ENCODE measurements at places on chromosomes 13 and 19.

GRCh38 chr13:35835989-35836388 is 295.2 kb downstream of the DCLK1 start:
- DNase-seq, result no peak

- no peak for DNase-seq
These were observed 75.8 kb upstream of the C13orf46 start for GRCh38 chr13:114049626-114050101.

DNA sequence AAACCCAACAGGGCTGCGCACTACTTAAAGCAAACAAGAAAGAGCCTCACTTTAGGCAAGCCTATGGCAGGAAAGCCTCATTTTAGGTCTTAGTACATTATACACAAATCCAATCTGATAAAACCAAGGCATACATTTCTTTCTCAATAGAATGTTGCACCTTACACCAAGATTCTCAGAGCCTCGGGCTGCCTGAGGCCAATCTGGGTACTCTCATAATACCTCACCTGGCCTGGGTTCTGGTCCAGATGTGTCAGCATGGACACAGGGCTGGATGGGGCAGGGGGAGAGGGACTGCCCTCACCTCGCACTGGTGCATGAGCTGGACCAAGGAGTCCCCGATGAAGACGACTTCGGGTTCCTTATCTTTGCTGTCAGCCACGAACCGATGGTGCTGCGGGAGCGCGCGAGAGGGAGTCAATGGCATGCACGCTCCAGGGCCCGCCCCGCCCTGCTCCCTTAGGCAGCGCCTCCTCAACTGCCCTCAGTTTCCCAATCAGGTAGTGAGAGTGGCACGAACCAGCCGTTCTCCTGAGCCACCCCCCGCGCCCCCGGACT is at the start of gene PRR19:
TSS of gene PRR19 (plus strand) at position 487 of the 558 bp plus-strand sequence. CDS start 7,453 bp downstream, outside the sequence.
- no peak for DNase-seq

DNA sequence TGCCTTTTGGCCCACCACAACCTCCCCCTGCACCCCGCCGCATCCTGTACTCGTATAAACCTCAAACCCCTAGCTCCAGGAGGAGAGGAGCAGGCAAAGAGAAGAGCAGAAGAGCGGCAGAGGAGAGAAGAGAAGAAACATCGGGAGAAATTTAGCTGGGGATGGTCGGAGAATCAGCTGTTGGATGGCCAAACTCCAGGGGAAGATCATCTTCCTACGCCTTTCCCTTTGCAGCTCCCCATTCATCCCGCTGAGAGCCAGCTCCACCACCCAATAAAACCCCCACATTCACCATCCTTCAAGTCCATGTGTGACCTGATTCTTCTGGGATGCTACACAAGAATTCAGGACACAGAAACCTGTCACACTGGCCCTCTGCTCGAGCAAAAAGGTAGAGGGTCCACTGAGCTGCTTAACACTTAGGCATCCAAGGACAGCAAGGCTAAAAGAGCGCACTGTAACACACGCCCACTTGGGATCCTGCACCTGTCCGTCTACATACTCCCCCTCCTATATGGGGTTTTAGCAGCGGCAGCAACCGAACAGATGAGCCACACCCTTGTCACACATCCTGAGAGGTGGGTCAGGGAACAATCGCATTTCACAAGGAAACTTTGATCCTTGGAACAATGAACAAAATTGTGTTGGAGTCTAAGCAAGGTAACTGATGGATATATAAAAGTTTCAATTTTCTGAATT is 51.6 kb upstream of the MIR17HG start:
- no peak for DNase-seq

DNA sequence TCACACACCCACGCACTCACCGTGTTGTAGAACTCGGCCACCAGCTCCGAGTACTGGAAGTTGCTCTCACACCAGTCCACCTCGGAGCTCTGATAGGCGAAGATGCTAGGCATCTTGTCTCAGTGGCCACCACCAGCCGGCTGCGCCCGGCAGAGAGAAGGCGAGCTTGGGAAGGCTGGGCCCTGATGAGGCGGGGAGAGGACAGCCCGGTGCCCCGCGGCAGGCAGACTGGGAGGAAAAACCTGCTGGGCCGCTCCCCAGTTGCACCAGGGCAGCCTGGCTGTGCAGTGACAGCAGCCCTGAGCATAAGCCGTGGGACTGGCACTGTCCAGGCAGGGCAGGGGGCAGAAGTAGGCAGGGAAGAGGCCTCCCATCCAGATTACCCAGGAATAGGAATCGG is at the start of gene ACER1:
TSS of gene ACER1 (minus strand) at position 174 of the 400 bp plus-strand sequence. CDS start at position 113, 61 bp downstream.
- DNase-seq, result no peak

DNA sequence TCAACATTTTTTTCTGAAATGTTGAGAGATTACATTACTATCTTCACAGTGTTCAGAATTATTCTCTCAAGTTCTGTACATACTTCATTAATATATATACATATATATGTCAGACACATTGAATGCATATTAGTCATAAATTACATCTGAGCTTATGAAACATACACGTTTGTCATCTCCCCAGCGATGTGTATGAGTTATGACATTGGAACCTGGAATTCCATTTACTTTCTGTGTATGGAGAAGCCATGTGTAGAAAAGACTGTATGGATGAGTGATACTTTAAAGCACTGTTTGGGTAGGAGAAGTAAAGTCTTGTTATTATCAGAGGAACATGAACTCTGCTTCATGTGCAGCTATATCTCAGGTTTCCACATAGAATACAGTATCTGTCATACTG is 167.2 kb downstream of the FGF14 start:
- no peak for DNase-seq

DNA sequence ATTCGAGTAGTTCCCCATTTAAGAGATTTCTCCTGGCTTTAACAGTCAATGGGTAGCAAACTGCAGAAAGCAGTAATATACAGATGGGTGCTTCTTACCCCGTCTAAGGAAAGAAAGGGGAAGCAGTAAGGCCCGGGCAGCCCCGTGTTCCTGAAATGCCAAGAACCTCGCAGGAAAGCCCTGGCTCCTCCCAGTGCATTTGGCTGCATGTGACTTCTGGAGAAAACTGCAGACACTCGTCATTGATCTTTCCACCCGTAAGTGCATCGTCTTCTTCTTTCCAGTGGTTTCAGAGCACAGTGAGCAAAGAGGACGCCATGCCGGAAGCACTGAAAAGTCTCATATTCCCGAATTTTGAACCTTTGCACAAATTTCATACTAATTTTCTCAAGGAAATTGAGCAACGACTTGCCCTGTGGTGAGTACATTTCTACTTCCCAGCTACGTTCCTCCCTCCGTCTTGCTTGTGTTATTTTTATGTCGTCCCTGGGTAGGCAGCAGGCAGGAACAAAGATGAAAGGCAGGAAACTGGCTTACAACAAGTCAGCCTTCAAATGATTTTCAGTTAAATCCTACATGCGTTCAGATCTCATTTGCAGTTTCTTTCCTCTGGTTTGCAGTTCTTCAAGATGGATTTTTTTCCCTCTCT is 165.2 kb downstream of the STK24 start:
- DNase-seq, result no peak

All from NCI-H1105 treated with DMSO at 0.1 percent for 48 hours (cell line).